Bronchial smooth muscle cell (primary cell): ENCODE measurements at places on chromosomes 4 and X. TPM values are rescaled to one million over a fixed set of nuclear protein-coding genes. Genes with fewer than 3 reads are reported as not detected.

CD40LG gene
- not detected in 2 replicates for total RNA-seq

DAPP1 gene
- 0.09 TPM in 1 of 2 replicates, not detected in the other for total RNA-seq

AWAT2 gene
- not detected in 2 replicates for total RNA-seq

TMPRSS11F gene
- total RNA-seq = not detected in 2 replicates

STEEP1 gene
- total RNA-seq = 39.2 and 43.1 TPM in 2 replicates

DKK2 gene
- total RNA-seq = 0.09 and 9.1 TPM in 2 replicates

GAGE1 gene
- not detected in 2 replicates for total RNA-seq

UGDH gene
- 177 and 243 TPM in 2 replicates for total RNA-seq

PPP4R3C gene
- total RNA-seq = not detected in 2 replicates

POU4F2 gene
- total RNA-seq = not detected in 2 replicates

RASL11B gene
- 0.09 and 0.16 TPM in 2 replicates for total RNA-seq

SYP gene
- 0.16 and 0.43 TPM in 2 replicates for total RNA-seq

ATP1B4 gene
- not detected in 2 replicates for total RNA-seq

CT45A3 gene
- total RNA-seq = not detected in 2 replicates

NKX3-2 gene
- 0.60 and 2.4 TPM in 2 replicates for total RNA-seq

IRAK1 gene
- total RNA-seq = 28.7 and 31.8 TPM in 2 replicates

PNMA5 gene
- total RNA-seq = not detected in 2 replicates

CT45A7 gene
- total RNA-seq = not detected in 2 replicates

TRIM61 gene
- total RNA-seq = 1.1 and 1.6 TPM in 2 replicates

RBM10 gene
- total RNA-seq = 38.6 and 48.2 TPM in 2 replicates

TEX13A gene
- not detected in 2 replicates for total RNA-seq

ZNF185 gene
- 0.94 and 1.7 TPM in 2 replicates for total RNA-seq

BMX gene
- total RNA-seq = not detected in 2 replicates

USP17L25 gene
- total RNA-seq = not detected in 2 replicates

KLB gene
- total RNA-seq = not detected in 2 replicates

KLHL34 gene
- total RNA-seq = not detected in 2 replicates

MTMR8 gene
- 0.32 and 1.2 TPM in 2 replicates for total RNA-seq

FGG gene
- total RNA-seq = not detected in 2 replicates

FGA gene
- total RNA-seq = not detected in 2 replicates

STPG2 gene
- total RNA-seq = 0.16 TPM in 1 of 2 replicates, not detected in the other

SPCS3 gene
- total RNA-seq = 76.2 and 94.7 TPM in 2 replicates

CYSLTR1 gene
- total RNA-seq = 0.26 and 2.2 TPM in 2 replicates

ABLIM2 gene
- 0.09 TPM in 1 of 2 replicates, not detected in the other for total RNA-seq

ATP2B3 gene
- not detected in 2 replicates for total RNA-seq
